Activated CD4-positive, alpha-beta T cell treated with anti-CD3 and anti-CD28 coated beads for 1 hour (primary cell): ENCODE measurements at places on chromosomes 2 and 18.

DNA sequence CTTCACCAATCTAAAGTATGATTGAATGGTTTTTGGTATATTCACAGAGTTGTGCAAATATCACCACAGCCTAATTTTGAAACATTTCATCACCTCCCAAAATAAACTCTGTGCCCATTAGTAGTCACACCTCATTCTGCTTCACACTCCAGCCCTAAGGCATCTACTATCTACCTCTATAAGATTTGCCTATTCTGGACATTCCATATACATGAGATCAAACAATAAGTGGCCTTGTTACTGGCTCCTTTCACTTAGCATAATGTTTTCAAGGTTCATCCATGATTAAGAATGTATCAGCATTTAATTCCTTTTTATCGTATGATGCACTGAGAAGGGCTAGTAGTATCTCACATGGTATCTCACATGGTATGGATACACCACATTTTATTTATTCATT, 204.6 kb upstream of the SMAD7 start:
- DNase-seq: no peak

GRCh38 chr2:206452242-206452641, 8.9 kb downstream of the ADAM23 start:
- DNase-seq: no peak

GRCh38 chr18:68696937-68697336, 18.0 kb downstream of the TMX3 start:
- DNase-seq: no peak

DNA sequence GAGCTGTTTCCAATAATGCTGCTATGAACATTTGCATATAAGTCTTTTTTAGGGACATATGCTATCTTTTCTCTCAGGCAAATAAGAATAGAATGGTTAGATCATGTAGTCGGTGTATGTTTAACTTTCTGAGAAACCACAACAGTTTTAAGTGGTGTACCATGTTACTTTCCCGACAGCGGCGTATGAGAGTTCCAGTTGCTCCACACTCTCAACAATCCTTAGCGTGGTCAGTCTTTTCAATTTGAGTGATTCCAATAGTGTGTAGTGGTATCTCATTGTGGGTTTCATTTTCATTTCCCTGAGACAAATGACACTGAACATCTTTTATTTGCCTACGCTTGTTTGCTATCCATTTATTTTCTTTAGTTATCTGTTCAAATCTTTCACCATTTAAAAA, 149.5 kb downstream of the ACOXL start:
- DNase-seq: no peak

DNA sequence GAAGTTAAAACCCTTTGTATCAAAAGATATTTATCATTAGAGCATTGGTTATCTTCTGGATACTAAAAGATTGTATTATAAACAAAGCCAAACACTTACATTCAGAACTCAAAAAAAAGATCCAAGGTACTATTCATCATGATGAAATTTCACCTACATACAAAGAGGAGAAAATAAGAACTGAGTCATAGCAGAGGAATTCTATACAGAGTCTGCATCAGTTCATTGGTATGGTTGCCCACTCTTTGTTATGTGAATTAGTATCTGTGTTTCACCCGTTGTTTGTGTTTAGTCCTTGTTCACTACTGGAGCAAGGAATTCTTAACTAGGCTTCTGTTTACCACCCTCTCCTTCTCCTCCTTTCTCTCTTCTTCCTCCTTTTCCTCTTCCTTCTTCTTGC, 157.9 kb downstream of the LNPK start:
- DNase-seq: no peak

- DNase-seq: no peak
Observed at GRCh38 chr2:139078376-139078775, 298.2 kb upstream of the NXPH2 start.

- no peak for DNase-seq
Observed at GRCh38 chr2:113131352-113132185, 4.2 kb downstream of the IL1RN start.

DNA sequence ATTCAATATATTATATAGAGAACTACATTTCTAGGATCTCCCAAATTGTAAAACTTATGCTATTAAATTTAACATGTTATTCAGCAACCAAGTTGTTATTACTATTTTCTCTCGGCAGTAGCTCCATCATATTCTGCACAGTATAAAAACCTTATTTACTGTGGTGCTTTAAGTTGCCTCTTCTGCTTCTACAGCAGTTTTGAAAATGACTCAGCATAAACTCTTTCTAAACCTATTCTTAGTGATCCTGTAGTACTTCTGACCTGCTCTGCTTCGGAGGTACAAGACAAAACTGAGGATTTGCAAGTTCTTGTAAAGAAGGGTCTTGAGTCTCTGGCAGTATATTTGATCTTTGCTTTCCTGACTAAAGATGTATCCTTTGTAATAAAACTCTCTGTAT, 567.2 kb downstream of the TMX3 start:
- no peak for DNase-seq

GRCh38 chr18:70420146-70420898, 131.5 kb downstream of the SOCS6 start:
- DNase-seq: no peak

DNA sequence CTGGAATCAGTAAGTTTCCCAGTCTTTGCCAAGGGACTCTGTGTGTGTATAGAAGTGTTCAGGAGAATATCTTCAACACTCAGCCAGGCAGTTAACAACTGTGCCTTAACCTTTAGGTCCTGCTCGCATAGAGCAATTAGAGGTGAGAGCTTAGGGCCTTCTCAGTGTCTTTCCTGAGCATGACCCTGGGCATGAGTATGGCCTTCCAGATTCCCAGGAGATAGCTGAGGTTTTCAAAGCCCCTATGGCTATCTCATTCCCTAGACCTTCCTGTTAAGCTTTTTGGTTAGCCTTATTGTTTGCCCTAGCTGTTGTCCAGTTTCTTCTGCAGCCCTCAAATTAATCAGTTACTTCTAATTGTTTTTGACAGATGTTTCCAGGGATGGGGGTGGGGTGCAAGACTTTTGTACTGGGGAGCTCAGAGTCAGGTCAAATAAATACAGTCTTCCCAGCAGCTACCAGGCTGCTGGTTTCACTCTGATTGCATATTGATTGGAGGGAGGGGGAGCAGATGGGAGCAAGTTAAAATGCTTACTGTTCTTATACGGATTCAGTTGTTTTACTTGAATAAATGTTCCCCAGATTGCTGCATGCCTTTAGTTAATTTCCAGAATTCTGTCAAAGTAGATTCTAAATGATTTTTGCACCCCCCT, 23.1 kb downstream of the PDK1 start:
- DNase-seq: no peak

DNA sequence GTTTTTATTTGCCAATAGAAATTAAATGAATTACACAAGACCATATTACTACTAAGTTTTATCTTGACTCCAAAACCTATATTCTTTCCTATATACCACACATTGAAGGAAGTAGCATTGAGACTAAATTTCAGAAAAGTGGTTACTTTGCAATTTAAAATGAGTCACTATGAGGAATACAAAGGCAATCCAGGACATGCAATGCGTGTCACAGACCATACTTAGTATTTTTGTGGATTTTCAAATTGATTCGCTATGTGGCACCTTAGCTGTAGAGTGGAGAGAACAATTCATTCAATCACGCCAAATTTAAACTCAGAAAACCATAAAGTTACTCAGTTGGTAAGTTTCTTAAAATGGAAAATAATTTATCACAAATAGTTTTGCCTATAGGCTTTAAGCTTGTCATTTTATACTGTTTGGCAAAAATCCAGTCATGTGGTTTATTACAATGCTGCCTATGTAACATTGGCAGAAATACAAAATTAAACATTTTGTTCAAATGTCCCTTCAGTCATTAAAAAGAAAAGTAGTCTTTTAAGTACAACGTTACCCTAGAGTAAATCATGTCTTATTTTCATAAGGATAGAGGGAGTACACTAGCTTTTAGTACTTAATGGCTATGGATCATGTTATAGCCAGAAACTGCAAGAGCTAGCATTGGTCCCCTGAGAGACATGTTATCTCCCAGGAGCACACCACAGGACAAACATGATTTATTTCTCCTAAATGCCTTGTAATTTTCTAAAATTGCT, 222.8 kb upstream of the CDH7 start:
- DNase-seq: no peak

DNA sequence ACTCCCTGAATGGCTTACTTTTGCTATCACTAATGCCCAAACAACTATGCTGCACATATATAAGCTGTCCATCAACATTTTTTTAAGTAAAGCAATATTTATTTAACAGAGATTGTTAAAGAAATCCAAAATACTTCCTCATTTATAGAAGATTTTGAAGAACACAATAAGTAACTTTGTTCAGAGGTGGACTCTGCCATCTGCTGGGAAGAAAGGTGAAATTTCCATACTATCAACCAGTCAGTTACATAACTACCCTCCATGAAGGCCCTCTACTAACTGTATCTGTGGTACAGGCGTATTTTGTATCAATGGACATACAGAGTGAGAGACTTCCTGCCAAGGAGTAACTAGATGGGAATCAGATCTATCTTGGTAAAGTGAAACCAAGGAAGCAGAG, 106.0 kb downstream of the DTNB start:
- DNase-seq: no peak
